CD4-positive, alpha-beta T cell treated with Interleukin-10 for 1 hour (primary cell): ENCODE measurements at places on chromosomes 6 and 20.

- no peak for DNase-seq
Observed at GRCh38 chr6:7784706-7785105, 58.8 kb downstream of the BMP6 start.

- DNase-seq, result no peak
Observed at GRCh38 chr20:63106765-63107448, 100.1 kb upstream of the BHLHE23 start.

DNA sequence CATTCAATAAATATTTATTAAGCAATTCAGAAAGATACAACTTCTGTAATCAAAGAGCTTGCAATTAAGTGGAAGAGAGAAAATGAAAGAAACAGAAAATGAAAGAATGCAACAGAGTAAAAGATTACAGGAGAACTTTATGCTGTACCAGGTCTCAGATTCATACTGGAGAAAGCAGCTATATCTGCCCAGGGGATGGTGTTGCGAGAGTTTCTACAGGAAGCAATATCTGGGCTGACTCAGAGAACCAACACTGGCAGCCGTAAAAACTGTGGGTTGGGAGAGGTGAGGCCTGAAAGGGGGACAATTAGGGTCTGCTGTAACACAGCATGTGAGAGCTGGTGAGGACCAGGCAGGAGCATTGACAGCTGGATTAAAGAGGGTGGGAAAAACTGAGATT is 256.7 kb upstream of the TCF21 start:
- DNase-seq, result no peak

GRCh38 chr6:32609391-32609730 is 19.7 kb upstream of the HLA-DRB1 start:
- DNase-seq, result no peak

DNA sequence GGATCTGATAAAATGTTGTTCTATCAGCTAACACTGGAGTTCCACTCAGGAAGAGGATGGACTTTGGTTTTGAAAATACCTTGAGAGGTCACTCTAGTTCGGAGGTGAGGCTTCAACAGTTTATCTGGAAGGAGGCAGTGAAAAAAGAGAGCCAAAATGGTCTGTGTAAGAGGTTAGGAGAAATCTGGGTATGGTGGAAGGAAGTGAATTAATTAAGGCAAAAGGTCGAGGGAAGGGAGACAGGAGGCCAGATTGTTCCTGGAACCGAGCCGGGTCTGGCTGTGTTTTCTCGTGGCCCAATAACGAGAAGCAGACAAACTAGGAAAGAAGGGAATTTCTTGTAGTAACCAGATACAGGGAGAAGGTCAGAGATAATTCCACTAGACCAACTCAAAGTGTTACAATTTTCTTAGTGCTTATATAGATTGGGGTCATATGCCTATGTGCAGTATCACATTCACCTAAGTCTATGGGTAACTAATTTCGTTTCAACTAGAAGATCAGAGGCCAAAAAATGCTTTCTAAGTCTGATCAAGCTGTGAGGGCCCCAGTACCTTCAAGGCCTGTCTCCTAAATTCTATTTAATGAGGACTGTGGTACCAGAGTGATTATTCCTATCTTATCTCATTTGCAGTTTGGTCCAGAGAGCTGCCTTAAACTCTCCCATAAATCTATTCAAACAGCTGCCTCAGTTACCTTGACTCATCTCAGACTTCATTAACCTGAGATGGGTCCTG is 96.0 kb upstream of the SNX9 start:
- no peak for DNase-seq

DNA sequence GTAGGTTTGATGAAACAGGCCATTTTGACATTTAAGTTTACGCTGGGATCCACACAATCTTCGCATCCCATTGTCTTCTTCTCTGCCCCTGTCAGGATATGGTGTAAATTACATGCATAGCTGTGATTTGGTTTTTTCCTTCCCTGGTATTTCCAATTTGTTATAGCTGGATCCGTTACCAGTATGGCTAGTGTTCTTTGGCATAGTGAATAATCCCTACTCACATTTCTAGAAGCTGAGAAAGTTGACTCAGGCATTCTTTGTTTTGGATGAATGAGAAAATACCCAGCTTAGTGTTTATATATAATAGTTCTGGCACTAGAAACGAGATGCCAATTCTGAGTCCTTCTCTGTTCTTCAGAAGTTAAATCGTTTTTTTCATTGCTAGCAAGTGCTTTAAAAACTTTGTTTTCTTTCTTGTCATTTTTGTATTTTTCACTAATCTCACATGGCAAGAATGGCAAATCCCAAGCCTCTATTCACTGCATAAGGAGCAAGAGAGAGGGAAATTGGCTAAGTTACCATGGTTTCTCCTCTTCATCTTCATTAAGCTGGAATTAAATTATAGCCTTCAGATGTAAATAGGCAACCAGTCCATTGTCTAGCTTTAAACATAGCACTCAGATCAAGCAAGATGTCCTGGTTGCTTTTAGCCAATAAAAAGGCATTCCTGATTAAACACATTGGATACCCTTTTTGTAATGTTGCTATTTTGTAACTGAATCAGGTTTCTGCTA is 91.9 kb upstream of the LAMP5 start:
- no peak for DNase-seq

DNA sequence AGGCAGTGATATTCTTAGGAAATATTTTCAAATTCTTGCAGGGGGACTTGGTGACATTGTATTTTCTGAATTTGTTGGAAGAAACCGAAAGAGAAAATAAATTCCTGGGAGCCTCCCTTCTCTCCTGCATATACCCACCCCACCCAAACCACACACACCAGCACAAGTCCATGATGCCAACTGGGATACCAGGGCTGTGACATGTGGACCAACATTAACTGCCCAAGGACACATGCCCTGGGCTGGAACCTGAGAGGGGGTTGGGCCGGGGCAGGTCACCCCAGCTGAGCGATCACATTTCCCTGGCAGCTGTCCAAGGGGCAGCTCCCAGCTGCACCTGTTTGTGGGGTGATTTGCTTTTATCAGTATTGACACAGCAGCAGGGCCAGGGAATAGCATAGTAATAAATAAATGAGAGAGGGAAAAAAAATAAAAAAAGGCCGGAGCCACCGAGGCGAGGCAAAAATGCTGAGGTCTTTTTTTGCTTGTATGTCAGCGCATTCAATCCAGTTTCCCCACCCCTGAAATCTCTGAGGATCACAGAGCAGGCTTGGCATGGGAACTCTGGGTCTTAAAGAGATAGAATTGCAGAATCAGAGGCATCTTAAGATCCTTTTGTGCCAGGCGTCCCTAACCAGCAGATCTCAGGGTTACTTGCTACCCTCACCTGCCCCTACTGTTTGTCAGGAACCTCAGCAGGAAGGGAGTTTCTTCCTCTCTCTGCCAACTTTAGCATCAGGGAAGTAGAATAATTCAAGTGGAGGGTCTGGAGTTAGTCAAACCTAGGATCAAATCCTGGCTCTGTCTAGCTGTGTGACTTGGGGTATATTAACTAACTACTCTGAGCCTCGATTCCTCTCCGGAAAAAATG is 66.5 kb upstream of the PIM1 start:
- DNase-seq, result peak; percentile 24

- DNase-seq, result peak; percentile 61
Observed at GRCh38 chr6:34246563-34247391, 2.0 kb downstream of the SMIM29 start.

DNA sequence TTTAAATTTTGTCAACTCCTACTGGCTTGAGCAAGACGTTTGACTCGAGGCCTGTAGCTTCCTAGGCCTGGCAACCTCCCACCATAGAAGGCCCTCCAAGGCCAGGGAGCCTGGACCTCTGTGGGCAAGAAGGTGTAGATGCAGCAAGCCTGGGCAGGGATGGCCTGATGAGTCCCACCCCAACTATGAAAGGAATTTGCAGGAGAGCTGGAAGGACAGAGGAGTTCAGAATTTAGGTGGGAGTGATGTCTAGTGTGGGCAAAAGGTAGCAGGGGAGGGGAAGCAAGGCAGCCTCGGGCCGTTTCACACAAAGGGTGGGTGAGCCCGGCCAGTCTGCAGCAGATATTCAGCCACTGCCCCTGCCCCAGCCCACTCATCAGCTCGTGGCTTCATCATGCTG is 245.2 kb downstream of the CDH26 start:
- no peak for DNase-seq

DNA sequence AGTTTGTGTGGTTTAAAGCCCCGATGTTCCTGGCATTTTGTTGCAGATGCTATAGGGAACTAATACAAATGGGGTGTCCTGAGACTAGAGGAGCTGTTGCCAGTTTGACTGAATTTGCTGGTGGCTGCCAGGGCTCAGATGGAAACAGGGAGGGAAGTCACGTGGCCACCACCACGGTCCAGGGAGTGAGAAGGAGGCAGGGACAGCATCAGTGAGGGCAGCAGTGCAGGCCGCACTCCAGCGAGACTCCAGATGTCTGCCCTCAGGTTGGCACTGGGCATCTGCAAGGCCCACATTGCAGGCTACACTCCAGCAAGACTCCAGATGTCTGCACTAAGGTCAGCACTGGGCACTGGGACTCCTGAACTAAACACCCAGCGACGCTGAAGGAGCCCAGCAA is 86.2 kb downstream of the RAMACL start:
- no peak for DNase-seq

- DNase-seq, result no peak
Observed at GRCh38 chr6:108403236-108403635, 108.4 kb downstream of the AFG1L start.

- DNase-seq, result no peak
Observed at GRCh38 chr6:34062815-34063214, 83.1 kb downstream of the GRM4 start.

DNA sequence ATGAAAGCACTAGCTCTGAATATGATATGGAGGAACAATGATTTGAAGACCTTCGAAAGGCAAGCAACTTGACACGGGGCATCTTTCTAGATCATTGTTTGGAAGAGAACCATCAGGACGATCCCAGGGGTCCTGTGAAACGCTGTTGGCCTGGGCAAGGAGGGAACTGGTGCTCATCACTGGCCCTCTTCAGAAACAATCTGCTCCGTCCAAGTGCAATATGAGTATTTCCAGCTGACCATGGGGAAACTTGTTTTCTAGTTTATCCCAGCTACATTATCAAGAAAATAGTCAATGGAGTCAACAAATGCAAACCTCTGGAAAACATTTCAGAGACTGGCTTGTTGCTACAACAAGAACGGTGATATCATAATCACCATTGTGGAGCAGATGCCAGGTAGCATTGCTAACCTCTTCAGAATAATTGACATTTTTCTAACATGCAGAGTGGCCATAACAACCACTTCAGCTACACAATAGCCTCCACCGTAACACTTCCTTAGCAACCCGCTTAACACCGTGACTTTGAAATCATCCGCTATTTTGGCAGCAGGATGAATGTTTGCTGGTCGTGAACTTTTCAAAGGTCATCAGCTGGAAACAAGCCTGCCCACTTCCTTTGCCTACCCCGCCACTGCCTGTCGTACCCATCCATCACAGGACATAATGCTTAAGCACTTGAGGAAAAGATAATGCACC is 112.0 kb upstream of the PDE10A start:
- no peak for DNase-seq

- DNase-seq, result no peak
Observed at GRCh38 chr6:99946005-99946404, 48.0 kb downstream of the MCHR2 start.

DNA sequence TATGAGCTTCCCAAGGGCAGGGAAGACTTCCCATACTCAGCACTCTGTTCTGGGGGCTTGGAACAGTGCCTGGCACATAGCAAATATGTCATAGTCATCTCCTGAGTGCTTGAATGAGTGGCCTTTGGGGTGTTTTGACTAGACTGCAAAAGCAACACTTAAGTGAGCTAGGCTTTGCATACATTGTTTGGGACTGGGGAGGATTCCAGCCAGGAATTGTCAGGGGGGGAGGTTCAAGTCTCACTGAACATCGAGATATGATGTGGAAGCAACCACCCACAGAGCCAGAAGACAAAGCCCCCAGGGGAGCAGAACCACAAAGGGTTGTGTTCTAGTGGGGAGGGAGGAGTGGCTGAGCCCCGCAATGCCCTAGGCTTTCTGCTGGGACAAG is 98.4 kb downstream of the SYCP2 start:
- DNase-seq, result no peak

DNA sequence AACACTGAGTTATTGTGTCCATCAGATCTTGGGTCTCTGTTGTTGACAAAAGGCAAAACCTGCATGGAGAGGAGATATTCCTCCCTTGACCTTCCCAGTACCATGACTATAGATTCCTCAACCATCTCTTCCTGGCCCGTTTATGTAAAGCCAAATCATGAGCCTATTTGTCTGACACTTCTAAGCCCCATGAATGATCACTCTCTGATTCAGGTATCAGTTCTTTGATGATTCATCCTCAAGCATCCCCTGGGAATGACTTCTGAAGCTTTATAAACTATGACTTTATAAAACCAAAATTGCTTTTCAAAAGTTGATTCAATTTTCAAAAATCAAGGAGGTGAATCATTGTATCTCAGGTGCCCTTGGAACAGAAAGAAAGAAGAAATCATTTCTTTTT is 78.7 kb upstream of the LOC128125822 start:
- no peak for DNase-seq

DNA sequence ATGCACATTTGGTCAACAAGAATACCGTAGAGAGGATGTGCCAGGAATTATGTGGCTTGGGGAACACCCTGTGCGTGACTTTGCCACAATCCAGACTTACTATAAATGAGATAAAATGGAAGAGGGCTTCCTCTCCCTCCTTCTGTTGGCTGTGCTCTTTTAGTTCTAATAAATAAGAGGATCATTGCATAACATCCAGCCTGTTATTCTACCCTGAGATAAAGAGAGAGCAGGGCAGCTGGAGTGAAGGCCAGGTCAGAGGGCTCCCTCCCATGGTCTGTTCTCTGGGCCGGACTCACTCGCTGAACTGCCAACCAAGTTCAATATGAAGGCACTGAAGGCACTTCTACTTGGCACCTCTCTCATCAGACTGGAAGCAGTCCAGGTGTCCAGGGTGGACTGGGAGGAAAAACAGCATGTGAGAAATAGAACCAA is 91.7 kb downstream of the MTFR2 start:
- DNase-seq, result no peak

DNA sequence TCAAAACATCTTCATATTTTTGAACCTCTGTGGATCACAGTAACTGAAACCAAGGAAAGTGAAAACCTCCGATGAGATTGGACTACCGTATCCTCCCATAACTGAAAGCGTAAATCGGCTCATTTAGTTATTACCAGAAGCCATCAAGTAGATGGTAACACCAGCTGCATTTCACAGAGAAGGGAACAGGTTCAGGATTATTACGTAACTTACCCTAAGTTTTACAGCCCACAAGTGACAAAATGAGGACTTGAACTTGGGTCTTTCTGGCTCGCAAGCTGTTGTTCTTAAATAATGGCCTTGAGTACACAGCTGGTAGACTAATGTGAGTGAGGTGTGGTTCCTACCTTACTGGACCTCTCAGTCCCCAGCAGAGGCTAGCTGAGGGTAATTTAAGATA is 37.9 kb upstream of the CBLN4 start:
- DNase-seq, result no peak
